ENCODE measurements at places on chromosomes 2 and 18.

DNA sequence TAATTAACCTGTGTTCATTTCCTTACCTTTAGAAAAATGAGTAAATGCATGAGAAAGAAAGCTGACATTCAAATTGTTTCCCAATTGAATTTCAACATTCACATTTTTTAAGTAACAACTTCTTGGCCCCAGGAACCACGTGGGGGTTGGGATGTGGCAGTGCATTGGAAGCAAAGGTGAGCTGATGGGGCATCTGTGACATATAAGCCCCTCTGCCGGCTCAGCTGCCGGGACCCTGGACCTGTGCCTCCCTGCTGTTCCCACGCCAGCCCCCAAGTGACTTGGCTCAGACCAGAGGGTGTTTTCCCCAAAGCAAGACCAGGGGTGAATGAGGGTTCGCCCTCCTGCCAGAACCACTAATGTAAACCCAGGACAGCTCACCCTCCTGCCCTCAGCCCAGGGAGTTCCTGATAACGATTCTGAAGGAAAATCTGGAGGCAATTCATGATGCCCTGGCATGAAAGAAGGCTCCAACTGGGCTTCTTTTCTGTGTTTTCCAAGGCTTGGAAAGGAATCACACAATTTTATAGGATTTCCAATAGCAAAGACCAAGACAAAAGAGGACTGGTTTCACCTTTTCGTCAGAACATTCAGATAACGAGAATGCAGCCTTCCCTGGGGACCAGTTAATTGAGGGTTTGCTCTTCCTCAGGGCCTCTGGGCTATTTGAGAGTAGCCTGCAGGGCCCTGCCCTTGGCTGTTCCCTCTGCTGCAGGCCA is 193.2 kb upstream of the TWIST2 start:
- DNase-seq, result no peak

GRCh38 chr2:233455006-233455405 is 100.7 kb downstream of the DGKD start:
- DNase-seq, result no peak

DNA sequence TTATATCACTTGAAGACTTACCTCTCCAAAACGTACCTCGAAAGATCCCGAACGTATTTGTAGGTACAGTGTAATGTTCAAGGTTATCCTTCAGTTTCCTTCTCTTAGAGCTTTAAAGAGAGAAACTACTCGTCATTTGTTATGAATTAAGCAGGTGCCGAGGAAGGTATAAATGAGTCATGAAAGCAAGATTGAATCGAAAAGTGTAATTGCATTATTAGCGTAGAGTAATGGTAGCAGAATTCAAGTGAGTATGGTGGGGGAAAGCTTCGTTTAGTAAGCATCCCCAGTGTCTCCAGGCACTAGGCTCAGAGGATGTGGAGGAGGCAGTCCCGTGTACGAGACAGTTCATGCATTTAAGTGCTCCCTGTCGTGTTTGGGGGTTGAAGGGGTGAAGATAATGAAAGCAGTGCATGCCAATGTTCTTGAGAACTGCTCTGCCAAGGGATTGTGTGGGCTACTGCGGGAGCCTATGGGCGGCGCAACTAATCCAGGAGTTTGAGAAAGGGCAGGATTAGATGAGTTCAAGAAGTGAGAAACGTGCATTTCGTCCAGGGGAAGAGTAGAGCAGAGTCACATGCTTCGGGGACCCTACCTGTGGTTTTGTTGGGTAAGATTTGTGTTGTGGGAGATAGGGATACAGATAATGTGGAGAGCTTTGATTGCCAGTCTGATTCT is 858 bp downstream of the POLR1B start:
- DNase-seq, result no peak

GRCh38 chr2:72261076-72261475 is 113.4 kb upstream of the CYP26B1 start:
- no peak for DNase-seq

DNA sequence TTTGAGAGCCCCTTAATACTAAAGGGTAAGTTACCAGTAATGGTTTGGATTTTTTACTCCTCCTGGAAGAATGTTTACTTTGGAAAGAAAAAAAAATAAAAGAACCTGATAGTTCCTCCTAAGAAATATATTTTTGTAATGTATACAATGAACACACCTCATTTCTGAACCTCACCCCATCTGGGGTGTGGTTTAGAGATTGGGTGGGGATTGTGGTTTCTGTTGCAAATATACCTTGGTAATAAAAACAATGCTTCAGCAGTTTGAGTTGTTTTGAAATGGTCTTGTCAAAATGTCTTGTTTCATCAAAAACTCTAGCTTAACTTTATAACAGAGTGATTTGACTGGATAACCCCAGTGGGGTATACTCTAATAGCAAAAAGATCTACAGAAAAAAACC is 448.9 kb upstream of the MEIS1 start:
- no peak for DNase-seq

DNA sequence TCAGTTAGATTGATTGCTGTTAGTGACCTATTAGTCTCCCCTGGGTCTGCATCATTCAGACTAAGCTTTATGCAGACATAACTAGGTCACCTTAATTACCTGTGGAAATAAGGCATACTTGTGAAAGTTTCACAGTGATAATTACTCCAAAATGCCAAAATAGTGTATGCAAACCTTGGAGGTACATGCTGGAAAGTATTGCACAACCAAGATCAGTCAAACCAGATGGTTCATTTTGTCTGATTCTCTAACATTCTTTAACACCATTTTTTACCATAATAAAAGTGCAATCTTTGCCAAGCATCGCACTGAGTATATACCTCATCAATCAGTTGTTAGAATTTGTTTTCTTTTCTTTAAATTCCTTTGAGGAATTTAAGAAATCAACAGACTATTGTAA is 186.3 kb upstream of the TMEFF2 start:
- no peak for DNase-seq

DNA sequence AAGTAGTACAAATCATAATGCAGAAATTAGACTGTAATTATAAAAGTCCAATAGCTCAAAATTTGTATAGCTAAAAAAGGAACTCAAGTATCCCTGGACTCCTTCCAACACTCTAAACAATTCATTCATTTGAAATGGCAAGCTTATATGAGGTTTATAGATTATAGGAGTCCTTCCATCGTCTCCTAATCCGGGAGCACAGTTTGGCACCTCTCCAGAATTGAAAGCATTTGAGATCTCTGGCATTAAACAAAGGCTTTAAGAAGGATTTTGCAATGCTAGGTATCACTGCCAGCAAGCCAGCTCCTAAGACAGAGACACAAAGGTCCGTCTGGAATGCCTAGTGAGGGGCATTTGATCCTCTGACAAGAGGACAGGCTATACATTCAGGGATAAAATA is 90.9 kb downstream of the ACVR1 start:
- DNase-seq, result peak; percentile 73

DNA sequence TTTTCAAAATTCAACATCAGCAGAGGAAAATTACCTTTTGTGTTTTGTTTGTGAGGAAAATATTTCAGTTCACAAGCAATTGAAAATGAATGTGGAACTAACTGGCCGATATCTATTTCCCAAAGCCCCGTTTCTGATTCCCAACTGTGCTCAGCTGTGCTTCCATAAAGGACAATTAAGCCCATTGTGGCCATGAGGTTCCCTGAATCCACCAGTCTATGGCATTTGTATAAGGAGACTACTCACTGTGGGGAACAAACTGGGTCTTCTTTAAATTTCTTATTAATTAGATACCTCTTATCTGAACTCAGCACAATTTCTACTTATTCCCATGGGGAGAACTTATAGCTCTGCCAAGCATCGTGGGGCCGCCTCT is 31.4 kb upstream of the AGAP1 start:
- no peak for DNase-seq

GRCh38 chr18:79926306-79926705 is 25.1 kb downstream of the SLC66A2 start:
- no peak for DNase-seq

GRCh38 chr2:175140332-175140731 is 27.7 kb downstream of the ATF2 start:
- DNase-seq, result no peak

DNA sequence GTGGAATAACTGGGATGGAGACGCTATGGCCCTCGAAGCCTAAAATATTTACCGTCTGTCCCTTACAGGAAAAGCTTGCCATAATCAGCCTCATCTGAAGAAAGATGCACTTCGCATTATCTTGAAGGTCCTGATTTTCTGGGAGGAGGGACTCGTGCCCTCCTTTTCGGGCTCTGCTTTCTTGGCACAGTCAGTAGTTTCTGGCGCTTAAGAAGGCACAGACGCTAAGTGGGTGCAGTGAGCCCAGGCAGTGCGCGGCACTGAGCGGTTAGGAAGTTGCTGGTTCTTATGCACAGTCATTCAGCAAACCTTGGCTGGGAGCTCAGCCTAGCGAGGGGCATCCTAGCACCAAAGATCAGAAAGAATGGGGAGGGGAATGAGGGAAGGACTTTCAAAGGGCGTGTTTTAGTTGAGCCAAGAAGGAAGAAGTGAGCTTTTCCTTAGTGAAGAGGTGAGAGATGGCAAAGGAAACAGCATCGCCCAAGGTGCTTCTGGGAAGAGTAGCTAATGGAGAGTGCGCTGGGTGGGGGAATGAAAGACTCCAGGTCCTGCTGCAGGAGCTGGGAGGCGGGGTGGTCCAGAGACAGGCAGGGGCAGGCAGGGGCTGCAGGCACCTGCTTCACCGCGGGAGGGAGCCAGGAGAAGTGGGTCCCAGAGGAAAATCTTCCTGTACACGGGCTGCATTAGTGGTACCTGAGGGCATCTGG is 64.1 kb downstream of the ZCCHC2 start:
- DNase-seq, result no peak

DNA sequence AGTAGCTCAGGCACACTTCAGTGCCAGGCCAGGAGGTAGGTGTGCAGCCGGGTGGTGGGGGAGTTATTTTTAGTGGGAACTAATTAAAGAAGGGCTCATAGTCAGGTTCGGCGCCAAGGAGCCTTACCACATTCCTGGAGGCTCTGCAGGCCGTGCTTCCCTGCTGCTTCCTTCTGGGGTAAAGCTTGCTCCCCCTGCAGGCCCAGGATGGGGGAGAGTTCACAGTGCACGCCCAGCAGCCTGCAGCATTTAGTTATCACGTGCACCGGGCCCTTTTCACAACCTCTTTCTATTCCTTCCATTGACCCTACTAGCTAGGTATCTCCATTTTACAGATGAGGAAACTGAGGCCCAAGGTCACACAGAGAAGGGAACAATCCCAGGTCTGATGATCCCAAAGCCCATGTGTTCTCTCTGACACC is 2.5 kb downstream of the KCNF1 start:
- no peak for DNase-seq

DNA sequence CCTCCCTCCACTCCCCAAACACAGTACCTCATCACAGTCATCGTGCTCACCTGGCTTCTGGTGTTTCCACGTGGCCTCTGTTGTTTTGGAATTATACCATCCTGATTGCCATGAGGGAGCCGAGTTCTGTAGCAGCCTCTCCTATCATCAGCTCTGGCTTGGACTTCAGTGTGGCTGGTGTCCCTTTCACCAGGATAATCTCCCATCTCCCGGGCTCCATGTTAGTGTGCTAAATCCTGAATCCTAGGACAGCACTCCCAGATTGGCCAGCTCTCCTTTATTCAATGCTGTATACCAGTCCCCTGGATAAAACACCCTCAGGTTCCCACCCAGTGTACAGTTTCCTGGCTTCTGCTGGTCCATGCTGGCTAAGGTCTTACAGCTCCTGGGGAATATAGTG is 53.3 kb downstream of the LONRF2 start:
- DNase-seq, result no peak

- DNase-seq, result no peak
Observed at GRCh38 chr2:39153312-39153711, 32.5 kb upstream of the SOS1 start.

GRCh38 chr2:1032030-1032429 is 81.4 kb downstream of the SNTG2 start:
- no peak for DNase-seq

- DNase-seq, result no peak
Observed at GRCh38 chr2:226115102-226115831, 684.4 kb downstream of the IRS1 start.

- no peak for DNase-seq
Observed at GRCh38 chr18:58887613-58887963, 22.9 kb downstream of the ZNF532 start.

- DNase-seq, result no peak
Observed at GRCh38 chr2:210475706-210476105, 853 bp downstream of the LANCL1 start.

GRCh38 chr2:200095436-200095835 is 140.1 kb downstream of the MAIP1 start:
- DNase-seq, result no peak

- DNase-seq, result no peak
Observed at GRCh38 chr2:10798783-10799182, 13.8 kb downstream of the PDIA6 start.

- DNase-seq, result no peak
Observed at GRCh38 chr18:35733408-35733807, 151.9 kb downstream of the GALNT1 start.

GRCh38 chr2:104969564-104969963 is 68.3 kb upstream of the MRPS9 start:
- DNase-seq, result no peak

GRCh38 chr18:3319399-3319798 is 57.5 kb downstream of the MYL12B start:
- no peak for DNase-seq

GRCh38 chr2:37068686-37069085 is 15.5 kb downstream of the HEATR5B start:
- DNase-seq, result no peak

DNA sequence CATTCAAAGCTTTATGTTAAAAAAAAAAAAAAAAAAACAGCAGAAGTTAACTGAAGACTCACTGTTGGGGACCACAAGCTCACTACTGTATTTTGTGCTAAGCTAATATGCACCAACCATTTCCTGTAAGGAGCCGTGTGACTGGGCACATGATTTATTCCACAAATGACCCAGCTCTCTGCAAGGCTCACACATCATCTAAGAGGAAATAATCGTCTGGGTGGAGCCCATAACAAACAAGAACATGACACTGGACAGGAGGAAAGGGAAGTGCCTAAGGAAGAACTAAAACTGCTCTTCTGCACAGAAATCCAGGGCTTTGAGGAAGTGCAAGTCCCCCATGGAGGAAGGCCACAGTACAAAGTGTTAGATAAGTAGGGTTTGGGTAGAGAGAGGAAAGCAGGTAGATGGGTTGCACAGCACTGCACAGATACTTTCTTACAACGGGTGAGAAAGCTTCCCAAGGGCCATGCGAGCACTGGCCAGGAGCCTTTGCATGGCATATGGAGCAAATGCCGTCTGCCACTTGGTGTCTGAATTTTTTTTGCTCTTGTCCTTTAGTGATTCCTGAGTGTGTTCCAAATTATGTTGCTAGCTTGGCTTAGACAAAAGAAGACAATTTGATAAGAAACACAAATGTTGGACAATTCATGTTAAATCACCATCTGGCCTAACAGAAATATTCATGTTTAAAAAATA is 24.4 kb downstream of the NFE2L2 start:
- DNase-seq, result peak; percentile 67

DNA sequence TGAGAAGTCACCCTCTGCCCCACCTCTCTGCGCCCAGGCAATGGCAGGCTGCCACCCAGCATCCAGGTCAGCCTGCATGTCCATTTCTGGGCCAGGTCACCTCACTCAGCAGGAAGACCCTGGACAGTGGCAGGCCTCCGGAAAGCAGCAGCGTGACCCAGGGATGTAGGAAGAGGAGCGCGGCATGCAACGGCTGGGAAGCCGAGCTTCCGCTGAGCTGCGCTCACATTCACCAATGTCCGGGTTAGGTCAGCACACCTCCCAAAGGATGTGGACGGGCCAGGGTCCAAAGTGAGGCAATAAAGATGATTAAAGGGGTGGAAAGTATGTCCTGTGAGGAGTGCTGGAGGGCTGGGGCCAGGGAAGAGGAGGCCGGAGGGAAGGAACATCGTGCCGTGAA is 174.5 kb downstream of the CTIF start:
- DNase-seq, result no peak

GRCh38 chr18:69326094-69326493 is 74.6 kb upstream of the DOK6 start:
- no peak for DNase-seq
